Ecto neural progenitor cell (in vitro differentiated cells): ENCODE measurements at places on chromosomes 13 and 19.
A peak's percentile ranks its signal among the peaks of the same experiment; 100 is the strongest.

- no peak for DNase-seq
These were observed 10.9 kb downstream of the EXOC3L2 start for GRCh38 chr19:45234089-45234869.

DNA sequence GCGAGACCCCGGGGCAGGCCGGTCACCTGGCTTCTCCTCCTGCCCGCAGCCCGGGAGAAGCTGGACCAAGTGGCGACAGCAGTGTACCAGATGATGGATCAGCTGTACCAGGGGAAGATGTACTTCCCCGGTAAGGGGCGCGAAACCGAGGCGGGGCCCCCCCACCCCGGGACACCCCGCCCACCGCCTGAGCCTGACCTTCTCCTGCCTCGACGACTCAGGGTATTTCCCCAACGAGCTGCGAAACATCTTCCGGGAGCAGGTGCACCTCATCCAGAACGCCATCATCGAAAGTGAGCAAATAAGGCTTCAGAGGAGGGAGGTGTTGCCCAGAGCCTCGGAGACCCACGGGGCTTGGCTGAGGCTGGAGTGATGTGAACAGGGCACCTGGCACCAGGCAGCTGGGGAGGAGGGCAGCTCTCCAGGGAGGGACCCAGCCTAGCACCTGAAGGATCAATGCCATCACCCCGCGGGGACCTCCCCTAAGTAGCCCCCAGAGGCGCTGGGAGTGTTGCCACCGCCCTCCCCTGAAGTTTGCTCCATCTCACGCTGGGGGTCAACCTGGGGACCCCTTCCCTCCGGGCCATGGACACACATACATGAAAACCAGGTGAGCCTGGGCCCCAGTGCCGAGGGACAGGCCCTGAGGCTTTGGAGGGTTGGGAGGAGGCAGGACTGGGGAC, 629 bp downstream of the IZUMO4 start:
- no peak for DNase-seq

DNA sequence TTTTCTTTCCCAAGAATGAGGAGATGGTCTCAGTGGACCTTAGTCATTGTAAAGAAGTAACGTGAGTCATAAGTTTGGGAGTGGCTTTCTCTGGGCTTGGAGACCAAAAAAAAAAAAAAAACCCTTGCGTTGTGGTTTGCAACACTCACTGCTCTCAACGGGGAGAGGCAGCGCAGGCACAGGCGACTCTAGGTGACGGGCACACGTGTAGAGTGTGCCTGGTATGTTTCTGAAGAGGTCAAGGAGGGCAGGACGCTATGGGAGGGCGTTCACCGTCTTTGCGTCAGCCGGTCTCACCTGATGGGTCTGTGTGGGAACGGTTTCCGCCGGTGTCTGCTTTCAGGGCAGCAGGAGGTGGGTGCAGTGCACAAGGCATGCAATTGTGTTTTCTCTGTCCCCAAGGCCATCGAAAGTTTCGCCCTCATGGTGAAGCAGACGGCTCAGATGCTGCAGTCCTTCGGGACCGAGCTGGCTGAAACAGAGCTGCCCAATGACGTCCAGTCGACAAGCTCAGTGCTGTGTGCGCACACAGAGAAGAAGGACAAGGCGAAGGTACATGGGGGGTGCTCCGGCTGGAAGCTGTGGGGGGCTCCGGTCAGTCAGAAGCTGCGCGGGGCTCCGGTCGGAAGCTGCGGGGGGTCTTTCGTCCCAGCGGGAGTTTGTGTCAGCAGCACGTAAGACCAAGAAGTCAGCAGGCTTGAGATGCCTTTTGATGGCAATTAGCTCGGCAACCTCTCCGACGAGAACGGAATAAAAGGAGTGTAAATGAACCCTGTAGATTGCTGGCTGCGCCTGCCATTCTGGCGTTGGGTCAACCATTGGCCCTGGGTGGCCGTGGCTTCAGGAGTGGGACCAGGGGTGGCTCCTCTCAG, 40.8 kb upstream of the F7 start:
- no peak for DNase-seq

GRCh38 chr19:45827459-45828093, 12.5 kb upstream of the RSPH6A start:
- no peak for DNase-seq

DNA sequence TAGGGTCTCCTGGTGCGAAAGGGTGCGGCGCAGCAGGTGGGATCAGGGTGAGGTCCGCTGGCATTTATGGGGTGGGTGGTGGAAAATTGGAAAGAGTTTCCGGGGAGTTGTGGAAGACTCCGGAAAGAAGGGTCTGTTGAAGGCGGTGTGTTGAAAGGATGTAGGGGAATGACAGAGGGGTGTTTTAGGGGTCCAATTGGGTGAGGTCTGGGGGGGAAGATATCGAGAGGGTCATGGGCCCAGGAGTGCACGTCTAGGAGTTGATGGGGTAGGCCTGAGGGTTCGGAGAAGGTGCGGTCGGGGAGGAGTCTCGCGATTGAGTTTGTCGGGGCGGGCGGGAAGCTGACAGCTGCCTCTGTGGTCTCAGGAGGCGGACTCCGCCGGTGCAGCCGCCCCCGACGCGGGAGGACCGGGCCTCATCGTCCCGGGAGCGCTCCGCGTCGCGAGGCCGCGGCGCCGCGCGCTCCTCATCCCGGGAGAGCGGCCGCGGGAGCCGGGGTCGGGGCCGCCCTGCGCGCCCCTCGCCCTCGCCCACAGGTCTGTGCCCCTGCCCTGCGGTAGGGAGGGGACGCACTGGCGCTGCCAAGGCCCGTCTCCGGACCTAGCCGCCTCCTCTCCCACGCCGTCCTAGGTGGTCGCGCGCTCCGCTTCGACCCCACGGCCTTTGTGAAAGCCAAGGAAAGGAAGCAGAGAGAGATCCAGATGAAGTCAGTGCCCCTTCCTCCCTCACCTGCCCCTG, 7.0 kb downstream of the PGLYRP1 start:
- peak; percentile 67 for DNase-seq

GRCh38 chr19:5444431-5444830, 10.8 kb upstream of the ZNRF4 start:
- no peak for DNase-seq
